ENCODE measurements at places on chromosomes 2 and 18.

DNA sequence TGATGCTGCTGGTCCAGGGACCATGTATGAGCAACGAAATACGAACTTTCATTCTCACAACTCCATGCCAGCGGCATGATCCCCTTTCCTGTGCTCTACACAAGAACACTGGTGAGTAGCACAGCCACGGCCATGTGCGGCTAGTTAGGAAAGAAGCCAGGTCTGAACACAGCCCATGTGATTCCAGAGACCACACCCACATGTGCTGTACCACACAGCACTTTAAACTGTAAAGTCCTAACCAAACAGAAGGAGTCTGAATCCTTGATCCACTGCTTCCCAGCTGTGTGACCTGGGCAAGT, 33.0 kb upstream of the ACAA2 start:
- peak; percentile 63 for DNase-seq

- DNase-seq = no peak
Measured at GRCh38 chr2:168432565-168433186, 23.4 kb upstream of the CERS6 start.

- DNase-seq = no peak
Measured at GRCh38 chr2:217142649-217143266, 282.9 kb upstream of the TNP1 start.

DNA sequence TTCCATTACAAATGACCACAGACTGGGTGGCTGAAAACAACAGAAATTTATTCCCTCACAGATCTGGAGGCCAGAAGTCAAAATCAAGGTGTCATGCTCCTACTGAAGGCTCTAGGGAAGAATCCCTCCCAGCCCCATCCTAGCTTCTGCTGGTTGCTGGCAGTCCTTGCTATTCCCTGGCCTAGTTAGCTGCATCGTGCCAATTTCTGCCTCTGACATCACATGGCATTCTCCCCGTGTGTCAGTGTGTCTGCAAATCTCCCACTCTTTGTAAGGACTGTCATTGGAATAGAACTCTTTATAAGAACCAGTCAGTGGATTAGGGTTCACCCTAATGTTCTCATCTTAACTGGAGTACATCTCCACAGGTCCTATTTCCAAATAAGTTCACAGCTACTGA, 30.5 kb upstream of the NCKAP5 start:
- DNase-seq = no peak

- no peak for DNase-seq
Measured at GRCh38 chr18:22344445-22344844, 73.3 kb downstream of the CTAGE1 start.

DNA sequence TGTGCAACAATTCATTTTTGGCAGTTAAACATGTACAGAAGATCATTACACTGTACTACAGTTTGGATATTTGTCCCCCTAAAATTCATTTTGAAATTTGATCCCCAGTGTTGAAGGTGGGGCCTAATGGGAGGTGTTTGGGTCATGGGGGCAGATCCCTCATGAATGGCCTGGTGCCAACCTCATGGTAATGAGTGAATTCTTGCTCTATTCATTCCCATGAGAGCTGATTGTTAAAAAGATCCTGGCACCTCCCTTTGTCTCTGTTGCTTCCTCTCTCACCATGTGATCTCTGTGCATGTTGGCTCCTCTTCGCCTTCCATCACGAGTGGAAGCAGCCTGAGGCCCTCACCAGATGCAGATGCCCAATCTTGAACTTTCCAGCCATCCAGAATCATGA, 140.6 kb downstream of the GCA start:
- DNase-seq = no peak

GRCh38 chr2:54768772-54769428, 45.4 kb downstream of the EML6 start:
- DNase-seq = no peak

- DNase-seq = no peak
Measured at GRCh38 chr2:234145511-234145910, 95.0 kb downstream of the SPP2 start.

GRCh38 chr2:168593713-168594112, 137.6 kb downstream of the CERS6 start:
- no peak for DNase-seq
